Activated T-helper 1 cell treated with anti-CD3 and anti-CD28 coated beads, Interleukin-2, amount 50 U/mL, for 16 hours (primary cell): ENCODE measurements at places on chromosomes 13 and 19.

GRCh38 chr19:15810335-15810734 is 5.1 kb downstream of the OR10H1 start:
- DNase-seq, result no peak

GRCh38 chr13:78161266-78161665 is 242.6 kb upstream of the EDNRB start:
- no peak for DNase-seq

- no peak for DNase-seq
These were observed 114.8 kb upstream of the TDRD3 start for GRCh38 chr13:60282186-60282585.

DNA sequence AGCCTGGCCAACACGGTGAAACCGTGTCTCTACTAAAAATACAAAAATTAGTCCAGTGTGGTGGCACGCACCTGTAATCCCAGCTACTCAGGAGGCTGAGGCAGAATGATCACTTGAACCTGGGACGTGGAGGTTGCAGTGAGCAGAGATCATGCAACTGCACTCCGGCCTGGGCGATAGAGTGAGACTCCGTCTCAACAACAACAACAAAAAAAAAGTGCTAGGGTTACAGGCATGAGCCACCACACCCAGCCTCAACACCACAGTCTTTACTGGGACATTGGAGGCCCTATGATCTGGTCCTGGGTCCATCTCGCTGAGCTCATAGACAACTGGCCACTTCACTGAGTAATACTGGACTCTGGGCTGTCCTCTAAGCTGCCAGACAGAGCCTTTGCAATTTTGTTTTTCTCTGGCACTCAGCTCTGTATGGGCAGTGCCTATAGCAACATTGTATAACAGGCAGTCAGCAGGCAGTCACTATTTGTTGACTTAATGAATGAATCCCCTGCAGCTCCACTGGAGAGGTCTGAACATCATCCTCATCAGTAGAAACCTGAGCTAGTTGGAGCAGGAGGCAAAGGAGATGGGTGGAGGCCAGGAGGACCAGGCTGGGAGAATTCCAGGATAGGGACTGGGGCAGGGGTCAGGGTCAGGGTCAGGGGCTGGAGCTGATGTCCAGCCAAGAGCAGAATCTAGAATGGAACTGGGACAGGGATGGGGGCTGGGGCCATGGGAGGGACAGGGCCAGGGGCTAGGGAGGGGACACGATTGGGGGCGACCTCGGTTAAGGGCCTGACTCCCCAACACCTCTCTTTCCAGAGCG is 8.1 kb downstream of the BLOC1S3 start:
- DNase-seq, result no peak

DNA sequence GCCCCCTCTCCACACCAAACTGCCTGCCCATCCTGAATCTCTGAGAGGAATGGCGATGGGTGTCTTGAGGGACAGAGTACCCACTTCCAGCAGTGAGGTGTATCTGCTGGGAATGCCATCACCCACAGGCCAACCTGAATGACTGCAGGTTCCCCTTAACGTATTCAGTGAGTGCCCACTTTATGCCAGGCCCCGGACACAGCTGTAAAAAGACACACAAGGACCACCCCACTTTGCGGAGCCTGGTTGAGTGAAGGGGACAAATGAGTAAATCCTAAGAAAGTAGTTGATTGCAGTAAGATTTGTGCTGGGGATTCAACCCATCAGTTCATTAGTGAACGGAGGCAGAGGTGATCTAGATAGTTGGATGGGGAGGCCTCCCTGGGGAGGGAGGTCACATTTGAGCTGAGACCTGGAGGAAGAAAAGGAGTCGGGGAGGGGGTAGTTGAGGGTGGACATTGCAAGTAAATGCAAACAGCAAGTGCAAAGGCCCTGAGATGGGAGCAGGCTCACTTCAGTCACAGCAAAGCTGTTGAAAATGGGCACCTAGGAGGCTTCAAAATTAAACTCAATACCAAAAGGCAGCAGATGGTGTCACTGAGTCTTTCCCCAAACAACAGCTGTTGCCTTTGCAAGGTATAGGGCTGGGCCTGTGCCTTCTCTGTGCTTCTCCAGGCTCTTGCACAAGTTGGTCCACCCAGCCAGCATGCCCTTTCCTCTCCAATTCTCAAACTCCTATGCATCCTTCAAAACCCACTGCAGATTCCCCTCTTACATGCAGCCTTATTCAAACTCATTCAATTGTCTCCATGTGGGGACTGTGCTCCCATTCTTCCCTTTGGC is 4.3 kb downstream of the GDF15 start:
- DNase-seq, result no peak

GRCh38 chr19:31349160-31349881 is at the start of gene TSHZ3:
TSHZ3 (minus strand) TSS chr19:31349436; CDS start chr19:31349219, 217 bp downstream.
- DNase-seq, result peak; percentile 22

- DNase-seq, result no peak
These were observed at the start of gene ATP8A2 for GRCh38 chr13:25371875-25372283. ATP8A2 (plus strand) TSS chr13:25371974; CDS start chr13:25372213, 239 bp downstream.

DNA sequence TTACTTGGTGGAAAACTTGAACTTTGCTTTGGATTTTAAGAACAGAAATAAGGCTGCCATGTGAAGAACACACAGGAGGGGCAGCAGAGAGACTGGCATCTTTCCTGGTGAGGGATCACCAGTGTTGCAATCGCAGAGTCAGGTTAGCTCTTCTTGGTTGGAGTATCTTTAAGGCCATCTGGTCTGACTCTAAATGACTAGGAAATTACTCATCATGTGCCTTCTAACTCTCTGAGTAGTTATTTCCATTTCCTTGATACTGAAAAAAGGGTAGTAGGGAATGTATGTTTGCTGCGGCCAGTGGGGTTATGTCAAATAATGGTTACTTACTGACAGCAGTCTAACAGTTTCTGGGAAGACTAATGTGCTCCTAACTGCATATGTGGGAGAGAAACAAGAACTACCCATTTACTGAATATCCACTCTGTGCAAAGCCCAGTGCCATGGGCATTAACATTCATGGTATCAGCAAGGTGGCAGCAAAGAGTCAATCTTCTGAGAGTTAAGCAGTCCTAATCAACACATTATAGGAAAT is 122.1 kb downstream of the COG6 start:
- no peak for DNase-seq

GRCh38 chr13:67277581-67277980 is 47.4 kb upstream of the PCDH9 start:
- DNase-seq, result no peak

- DNase-seq, result no peak
These were observed 15.2 kb downstream of the TPT1 start for GRCh38 chr13:45325806-45326205.

DNA sequence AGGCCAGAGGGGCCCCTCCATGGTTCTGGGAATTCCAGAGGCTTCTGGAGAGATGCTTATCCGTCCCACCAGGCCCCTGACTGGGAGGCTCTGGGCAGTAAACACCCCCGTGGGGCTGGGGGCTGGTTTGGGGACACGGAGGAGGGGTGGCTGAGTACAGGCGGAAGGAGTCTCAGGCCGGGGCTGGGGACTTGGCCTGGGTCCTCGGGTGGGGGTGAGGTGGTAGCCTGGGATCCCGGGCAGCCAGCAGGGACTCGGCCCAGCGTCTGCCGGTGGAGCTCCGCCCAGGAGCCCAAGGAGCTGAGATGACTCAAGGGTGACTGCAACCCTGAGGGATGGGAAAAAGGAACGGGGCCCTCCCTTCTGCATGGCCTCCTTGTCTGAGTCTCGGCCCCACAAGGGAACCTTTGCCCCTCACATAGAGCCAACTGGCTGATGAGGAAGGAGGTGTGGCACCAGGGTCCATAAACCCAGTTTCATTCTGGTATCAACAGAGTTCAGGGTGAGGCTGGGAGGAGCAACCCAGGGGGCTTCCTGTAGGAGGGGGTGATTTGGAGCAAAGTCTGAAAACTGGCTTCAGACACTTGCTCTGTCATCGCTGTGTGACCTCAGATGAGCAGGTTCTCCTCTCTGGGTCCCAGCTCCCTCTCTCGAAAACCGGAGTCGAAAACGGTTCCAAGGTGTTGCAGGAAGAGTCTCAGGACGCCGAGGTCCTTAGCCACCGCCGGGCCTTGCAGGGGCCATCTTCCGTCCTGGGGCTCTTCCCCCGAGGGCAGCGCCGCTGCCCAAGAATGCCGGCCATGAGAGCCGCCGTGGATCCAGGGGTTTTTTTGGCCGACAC is 809 bp downstream of the MISP start:
- no peak for DNase-seq

GRCh38 chr19:47490847-47491246 is 6.8 kb upstream of the KPTN start:
- no peak for DNase-seq

GRCh38 chr13:31090096-31090495 is 71.6 kb downstream of the HSPH1 start:
- DNase-seq, result no peak

- DNase-seq, result peak; percentile 40
These were observed 37.3 kb downstream of the RNF6 start for GRCh38 chr13:26184791-26185250.

- no peak for DNase-seq
These were observed 8.6 kb upstream of the IRS2 start for GRCh38 chr13:109795011-109795410.

GRCh38 chr19:14138576-14139265 is 2.3 kb upstream of the ASF1B start:
- no peak for DNase-seq

DNA sequence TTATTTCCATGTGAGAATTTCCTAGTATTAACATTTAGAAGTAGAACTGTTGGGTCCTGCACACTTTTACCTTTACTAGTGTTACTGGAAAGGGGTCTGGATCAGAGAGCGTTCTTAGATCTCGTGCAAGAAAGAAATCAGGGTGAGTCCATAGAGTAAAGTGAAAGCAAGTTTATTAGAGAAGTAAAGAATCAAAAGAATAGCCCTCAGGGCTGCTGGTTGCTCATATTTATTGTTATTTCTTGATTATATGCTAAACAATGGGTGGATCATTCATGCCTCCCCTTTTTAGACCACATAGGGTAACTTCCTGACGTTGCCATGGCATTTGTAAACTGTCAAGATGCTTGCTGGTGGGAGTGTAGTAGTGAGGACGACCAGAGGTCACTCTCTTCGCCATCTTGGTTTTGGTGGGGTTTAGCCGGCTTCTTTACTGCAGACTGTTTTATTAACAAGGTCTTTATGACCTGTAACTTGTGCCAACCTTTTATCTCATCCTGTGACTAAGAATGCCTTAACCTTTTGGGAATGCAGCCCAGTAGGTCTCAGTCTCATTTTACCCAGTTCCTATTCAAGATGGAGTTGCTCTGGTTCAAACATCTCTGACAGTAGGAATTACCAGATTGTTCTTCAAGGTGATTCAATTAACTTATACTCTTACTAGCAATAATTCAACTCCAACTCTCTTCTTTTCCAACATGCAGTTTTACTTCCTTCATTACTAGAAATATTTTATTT is 27.4 kb downstream of the NDFIP2 start:
- DNase-seq, result no peak

- no peak for DNase-seq
These were observed 136.1 kb upstream of the IRS2 start for GRCh38 chr13:109922518-109922917.

DNA sequence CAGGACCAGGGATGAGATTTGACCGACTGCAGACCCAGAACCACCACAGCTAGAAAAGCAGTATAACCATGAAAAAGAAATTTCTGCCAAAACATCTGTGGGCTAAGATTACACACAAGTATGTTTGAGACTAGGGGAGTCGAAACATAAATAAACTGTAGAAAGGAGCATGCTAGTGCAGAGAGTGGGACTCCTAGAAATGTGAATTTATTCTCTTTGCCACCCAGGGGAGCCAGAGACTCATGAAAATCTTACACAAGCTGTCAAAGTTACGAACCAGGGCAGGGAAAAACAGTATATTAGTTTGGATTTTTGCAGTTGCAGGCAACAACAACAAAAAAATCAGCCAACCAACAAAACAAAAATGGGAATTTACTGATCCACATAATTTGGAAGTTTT is 12.3 kb upstream of the HSPH1 start:
- no peak for DNase-seq

DNA sequence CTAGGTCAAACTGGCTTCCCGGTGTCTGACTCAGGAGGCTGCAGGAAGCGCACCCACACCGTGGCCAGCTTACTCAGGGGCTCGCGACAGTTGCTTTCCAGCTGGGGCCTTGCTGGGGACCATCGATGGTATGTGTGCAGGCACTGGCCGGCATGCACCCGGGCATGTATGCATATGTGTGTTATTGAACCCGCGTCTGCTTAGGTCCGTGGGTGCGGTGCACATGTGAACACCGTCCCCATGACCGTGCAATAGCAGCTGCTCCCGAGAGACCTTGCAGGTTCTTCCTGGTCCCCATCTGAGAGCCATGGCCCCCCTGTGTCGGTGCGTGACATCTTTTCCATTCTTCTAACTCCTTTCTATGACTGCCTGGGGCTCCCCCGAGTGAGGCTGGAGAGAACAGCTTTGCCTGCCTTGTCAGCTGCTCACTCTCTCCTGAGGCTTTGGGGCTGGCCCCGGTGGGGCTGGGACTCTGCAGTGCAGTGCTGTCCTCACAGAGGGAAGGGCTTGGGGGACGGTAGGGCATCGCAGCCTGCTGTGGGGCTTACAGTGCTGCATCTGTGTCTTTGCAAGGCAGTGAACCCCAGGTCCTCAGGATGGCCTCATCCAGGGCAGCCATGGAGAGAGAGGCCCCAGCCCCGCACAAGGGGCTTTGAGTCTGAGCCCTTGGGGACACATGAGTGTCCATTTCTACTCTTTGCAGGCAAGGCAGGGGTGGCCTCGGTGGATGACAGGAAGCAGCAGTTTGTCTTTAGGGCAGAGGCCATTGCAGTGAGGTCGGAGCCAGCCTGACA is 65.1 kb downstream of the CHST8 start:
- DNase-seq, result no peak

- no peak for DNase-seq
These were observed 791 bp downstream of the TMED1 start for GRCh38 chr19:10835089-10835753.

GRCh38 chr19:15702534-15702930 is 25.3 kb upstream of the OR10H2 start:
- no peak for DNase-seq

- DNase-seq, result no peak
These were observed 588.1 kb downstream of the GPC6 start for GRCh38 chr13:93814658-93815057.

DNA sequence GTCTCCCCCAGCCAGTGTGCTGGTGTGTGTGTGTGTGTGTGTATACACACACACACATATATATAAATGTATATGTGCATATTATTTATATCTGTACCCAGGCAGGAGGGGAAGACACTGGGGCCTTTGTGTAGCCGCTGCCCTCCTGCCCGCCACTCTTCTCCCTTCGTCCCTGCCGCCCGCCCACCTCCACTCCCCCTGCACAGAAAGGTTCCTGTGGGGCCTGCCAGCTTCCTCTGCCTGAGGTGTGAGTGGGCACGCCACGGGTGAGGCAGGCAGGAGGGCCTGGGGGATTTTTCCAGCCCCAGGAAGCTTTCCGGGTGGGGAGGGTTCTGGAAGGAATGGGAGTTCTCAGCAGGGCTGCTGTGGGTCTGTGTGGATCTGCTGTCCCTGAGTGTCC is 6.9 kb downstream of the IRF2BP1 start:
- DNase-seq, result no peak

GRCh38 chr13:36074659-36075058 is 56.5 kb downstream of the DCLK1 start:
- DNase-seq, result no peak

- DNase-seq, result no peak
These were observed 51.7 kb upstream of the EEF1AKMT1 start for GRCh38 chr13:20825477-20825875.

- DNase-seq, result no peak
These were observed 436.2 kb upstream of the SLITRK5 start for GRCh38 chr13:87234981-87235380.

- DNase-seq, result no peak
These were observed 228.6 kb downstream of the LMO7 start for GRCh38 chr13:75864718-75865117.
